Activated CD4-positive, CD25-positive, alpha-beta regulatory T cell treated with anti-CD3 and anti-CD28 coated beads, Interleukin-2, amount 50 U/mL, for 24 hours (primary cell): ENCODE measurements at places on chromosomes 1 and 21.

GRCh38 chr21:34807146-34807880, 138.5 kb downstream of the CLIC6 start:
- peak; percentile 97 for ATAC-seq

DNA sequence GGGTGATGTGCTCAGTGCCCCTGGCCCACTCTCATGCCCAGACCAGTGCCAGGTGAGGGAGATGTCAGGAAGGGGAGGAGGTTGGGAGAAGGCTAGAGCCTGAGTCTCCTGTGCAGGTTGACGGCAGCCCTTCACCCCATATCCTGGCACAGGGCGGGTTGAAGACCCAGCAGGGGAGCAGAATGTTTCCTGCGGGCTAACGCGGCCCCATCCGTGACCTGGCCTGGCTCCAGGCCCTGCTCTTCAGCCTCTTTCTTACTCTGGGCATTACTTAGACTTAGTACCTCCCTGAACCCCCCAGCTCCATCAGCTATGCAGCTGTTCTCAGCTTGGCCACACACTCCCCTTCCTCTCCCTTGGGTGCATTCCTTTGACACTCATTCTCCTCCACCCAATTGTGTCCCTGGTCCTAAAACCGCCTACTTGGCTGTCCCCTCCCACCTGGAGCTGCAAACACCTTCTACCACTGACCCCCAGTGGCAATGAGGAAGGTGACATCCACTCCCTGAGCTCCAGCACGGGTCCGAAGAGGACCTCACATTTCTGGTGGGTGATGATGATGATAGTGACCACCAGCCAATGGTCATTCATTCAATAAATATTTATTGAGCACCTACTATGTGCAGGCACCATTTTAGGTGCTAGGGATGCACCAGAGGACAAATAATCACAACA, 179.0 kb downstream of the PTPRU start:
- no peak for ATAC-seq

DNA sequence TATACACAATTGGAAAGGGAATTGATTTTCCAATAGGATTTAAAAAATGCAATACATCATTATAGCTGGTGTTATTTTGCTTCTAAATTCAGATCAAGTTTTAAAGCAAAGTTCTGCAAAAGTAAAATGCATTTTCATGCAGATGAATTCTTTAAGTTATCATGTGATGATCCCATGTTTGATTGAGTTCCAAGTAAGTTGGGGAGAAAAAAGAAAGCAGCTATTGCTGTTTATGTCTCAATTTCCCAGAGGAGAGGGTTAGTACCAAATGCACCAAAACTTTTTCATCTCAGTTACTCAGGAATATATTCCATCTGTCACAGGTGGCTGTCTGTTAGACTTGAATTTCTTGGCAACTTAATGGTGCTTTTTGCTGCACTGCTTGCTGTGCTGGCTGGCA, 29.7 kb downstream of the HSPA13 start:
- ATAC-seq: no peak

DNA sequence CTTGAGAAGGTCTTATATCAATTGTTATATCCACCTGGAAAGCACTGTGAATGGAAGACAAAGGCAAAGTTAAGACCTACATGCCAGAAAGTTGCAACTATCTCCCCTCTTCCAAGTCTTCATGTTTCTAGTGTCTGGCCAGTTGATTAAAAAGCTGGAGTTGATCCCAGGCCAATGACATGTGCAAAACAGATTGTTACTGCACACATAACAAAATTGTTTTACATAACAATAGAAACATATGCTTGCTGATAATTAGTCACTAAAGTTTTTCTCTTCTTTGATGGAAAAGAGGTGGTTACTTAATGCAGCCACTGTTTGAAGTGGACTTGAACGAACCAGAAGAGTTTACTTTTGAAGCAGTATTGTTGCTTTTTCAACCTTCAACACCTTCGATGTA, 158.2 kb downstream of the TGFBR3 start:
- no peak for ATAC-seq

- ATAC-seq: no peak
These were observed 2099.8 kb downstream of the MRPL39 start for GRCh38 chr21:23507501-23507900.

DNA sequence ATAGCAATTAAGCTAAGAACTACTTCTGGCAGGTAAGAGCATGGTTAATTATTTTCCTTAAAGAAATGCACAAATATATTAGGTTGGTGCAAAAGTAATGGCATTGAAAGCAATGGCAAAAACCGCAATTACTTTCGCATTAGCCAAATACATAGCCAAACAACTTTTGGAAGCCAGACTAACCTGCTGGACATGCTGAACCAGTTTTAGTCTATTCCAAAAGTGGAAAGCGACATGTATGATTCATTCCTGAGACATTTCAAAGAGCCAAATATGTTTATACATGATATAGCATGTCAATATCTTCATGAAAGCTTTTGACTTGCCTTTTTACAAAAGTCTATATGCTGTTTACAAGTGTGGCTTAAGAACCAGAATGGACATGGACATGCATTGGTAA, 23.4 kb upstream of the DR1 start:
- no peak for ATAC-seq

- peak; percentile 79 for ATAC-seq
These were observed 36.7 kb downstream of the CAPN2 start for GRCh38 chr1:223748773-223749733.
